ENCODE measurements at places on chromosomes 4 and X.

DNA sequence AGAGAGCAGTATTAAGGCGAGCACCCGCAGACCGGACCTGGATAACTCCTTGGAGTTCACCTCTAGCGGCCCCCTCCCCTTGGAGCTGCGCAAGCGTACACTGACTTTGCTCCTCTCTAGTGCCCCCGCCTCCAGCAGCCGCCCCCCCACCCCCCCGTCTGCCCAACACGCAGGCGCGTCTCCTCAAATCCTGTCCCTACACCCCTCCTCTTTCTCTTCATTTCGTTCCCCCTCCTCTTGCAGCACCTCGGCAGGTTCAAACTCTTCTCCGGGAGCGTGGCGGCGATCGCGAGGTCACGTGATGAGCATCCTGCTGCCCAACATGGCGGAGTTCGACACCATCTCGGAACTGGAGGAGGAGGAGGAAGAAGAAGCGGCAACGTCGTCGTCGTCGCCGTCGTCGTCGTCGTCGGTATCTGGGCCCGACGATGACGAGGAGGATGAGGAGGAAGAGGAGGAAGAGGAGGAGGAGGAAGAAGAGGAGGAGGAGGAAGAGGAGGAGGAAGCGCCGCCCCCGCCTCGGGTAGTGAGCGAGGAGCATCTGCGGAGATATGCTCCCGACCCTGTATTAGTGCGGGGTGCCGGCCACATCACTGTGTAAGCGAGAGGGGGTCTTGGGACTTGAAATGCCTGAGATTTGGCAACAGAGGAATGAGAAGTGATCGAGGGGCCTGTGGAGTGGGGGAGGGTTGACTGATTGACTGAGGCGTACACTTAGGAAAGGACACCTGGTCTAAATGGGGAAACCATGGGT lies at the start of gene CHIC1:
CHIC1 (plus strand) TSS at position 214 of the 754 bp plus-strand sequence; CDS start at position 302, 88 bp downstream.
- DNase-seq, result peak; percentile 57

DNA sequence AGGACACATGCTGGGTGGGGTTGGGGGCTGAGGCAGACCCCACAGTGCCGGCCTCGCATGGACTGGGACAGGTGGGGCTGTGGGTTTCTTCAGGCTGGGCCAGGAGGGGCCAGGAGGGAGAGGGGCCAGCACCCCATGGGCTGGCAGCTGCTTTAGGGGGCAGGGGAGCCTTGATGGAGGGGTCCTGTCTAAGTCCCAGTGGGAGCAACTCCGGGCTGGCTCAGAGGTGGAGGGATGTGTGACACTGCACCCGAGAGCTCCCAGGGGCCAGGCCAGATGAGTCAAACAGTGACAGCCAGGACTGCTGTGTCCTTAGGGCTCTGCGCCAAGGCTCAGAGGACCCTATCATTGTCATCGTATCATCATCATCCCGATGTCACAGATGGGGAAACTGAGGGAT lies 4.4 kb upstream of the ABLIM2 start:
- DNase-seq, result no peak

- DNase-seq, result peak; percentile 91
Observed at GRCh38 chr4:137530176-137530575, 2.1 kb downstream of the PCDH18 start.

DNA sequence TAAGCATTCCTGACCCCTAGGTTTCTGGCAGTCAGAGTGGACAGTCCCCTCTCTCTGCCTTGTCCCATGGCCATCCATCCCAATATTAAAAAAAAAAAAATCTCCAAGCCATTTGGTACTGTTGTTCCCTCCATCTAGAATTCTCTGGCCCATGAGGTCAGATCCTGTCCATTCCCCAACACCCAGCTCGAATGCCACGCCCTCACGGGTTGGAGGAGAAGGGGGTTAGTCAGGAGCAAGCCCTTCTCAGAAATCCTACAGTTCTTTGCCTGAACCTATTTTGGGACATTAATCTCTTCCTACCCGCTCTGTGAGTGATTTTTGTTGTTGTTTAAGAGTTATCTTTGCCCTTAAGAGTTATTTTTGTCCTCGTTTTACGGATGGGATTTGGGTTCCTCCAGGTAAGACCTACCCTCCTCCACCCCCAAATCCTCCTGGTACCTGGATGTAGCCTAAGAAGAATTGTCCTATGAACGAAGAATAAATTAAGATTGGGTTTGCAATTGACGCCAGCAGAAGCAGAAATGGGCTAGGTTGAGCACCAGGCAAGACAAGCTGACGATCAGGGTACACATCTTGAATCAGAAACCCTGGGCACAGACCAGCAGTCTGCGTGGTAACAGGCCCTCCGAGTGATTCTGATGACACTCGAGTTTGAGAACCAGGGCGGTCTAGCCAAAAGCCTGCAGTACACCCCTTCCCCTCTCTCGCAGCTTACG lies 977 bp downstream of the RNF175 start:
- no peak for DNase-seq

- DNase-seq, result no peak
Observed at GRCh38 chr4:67935888-67936287, 27.4 kb downstream of the TMPRSS11A start.

- DNase-seq, result no peak
Observed at GRCh38 chrX:17735406-17735805, 1.9 kb upstream of the SCML1 start.

- DNase-seq, result peak; percentile 32
Observed at GRCh38 chrX:11427453-11428071, 134.3 kb downstream of the AMELX start.

DNA sequence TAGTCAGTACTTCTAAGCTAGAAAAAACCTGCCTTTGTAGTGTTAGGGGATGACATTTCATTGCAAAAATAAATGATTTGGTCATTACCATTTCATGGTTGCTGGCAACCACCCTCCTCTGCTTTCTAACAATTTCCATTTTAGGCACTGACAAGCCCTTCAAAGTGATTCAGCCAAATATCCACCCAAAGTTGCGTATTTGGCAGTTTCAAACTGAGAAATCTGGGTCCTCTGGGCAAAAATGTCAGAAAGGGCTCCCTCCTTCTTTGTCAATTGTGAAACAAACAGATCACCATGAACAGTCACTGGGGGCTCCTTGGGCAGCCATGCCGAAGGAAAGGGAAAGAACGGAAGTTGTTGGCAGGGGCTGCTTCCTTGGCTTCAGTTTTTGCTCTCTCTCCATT lies 33.0 kb downstream of the PLAC1 start:
- peak; percentile 72 for DNase-seq

GRCh38 chrX:23390979-23391378 lies 56.3 kb downstream of the PTCHD1 start:
- DNase-seq, result no peak

GRCh38 chr4:69116645-69117321 lies 20.5 kb downstream of the UGT2B7 start:
- DNase-seq, result no peak

DNA sequence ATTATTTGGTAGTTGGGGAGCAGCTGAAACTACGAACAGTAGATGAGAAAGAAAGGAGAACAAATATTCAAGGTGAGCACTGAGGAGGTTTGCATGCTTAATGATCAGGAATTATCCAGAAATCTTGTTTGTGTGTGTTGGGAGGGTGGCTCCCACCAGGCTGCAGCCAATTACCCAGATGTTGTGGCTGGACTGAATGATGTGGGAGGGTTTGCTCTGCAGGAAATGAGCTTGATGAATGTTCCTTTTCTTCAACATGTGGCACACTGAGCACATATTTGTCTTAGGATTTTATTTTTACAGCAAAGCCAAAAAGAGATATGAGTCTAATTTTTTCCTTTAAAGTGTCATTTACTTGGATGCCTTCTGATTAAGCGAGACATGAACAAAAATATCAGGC lies 48.3 kb upstream of the AMOT start:
- DNase-seq, result no peak

- DNase-seq, result no peak
Observed at GRCh38 chr4:1627417-1628313, 56.4 kb downstream of the FAM53A start.

- no peak for DNase-seq
Observed at GRCh38 chrX:39335513-39336235, 534.4 kb downstream of the MID1IP1 start.

- DNase-seq, result peak; percentile 22
Observed at GRCh38 chrX:13996650-13997049, 33.0 kb downstream of the GEMIN8 start.

DNA sequence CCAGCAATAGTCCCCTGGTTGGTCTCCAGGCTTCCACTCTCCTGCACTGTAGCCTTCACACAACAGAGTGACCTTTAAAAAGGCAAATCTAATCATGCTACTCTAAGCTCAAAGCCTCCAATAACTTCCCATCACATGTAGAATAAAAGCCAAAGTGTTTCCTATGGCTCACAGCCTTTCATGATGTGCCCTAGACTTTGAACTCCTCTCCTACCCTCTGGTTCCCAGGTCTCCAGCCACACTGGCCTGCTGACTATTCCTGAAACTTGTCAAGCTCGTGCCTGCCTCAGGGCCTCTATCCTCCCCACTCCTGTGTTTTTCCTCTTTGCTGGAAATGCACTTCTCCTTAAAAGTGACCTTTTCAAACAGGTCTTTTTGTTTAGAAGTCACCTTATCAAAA lies 3.1 kb downstream of the MANBA start:
- DNase-seq, result no peak

- no peak for DNase-seq
Observed at GRCh38 chrX:149487292-149487691, 17.8 kb downstream of the IDS start.

GRCh38 chrX:115399306-115399705 lies 109.8 kb downstream of the LUZP4 start:
- DNase-seq, result no peak

DNA sequence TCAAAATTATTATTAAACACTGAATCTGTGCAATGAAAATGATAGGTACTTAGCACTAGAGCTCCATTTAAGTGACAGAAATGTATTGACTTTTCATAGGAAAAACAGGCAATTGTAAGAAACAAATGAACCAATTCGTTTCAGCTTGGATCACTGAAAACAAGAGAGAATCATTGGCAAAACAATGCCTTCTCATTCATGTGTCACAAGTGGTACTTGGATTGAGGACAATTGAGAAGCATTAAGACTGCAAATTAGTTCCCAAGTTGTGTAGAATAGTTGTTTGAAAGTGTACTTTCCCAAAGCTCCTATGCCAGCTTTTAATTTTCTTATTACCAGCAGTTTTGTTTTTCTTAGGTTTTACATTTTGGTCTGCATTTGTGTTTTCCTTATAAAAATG lies 20.6 kb downstream of the CNKSR2 start:
- no peak for DNase-seq

DNA sequence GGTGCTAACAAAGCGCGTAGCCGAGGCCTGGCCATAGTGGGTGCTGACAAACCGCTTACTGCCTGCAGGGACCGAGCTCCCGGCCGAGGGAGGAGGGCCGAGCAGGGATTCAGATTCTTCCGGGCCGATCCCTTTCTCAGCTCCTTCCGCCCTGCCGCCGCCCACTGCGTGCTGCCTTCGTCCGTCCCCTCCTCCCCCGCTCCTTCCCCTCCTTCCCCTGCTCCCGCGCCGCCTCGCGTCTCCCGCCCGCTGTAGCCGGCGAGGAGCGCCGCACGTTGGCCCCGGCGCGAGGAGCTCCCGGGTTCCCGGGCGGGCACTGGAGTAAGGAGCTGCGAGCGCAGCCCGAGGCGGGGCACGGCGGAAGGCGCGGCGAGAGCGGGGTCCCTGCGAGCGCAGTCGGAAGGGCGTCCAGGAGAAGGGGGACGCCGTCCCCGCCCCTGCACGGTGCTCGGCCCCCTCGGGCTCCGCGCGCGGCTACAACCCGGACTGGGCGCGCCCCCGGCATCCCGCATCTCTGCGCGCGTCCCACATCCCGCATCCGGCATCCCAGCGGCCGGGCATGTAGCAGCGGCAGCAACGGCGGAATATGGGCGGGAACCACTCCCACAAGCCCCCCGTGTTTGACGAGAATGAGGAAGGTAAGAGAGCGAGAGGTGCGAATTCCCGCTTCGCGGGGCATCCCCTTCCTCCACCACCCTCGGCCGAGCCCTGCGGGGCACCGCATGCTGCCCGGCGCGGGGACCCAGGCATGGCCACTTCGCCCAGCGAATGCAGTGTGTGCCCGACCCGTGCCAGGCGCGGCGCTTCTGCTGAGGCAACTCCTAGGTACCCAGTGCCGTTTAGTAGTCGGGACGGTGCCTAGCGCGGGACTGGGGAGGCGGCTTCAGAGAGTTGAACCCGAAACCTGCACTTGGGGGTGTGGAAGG lies at the start of gene STK32B:
STK32B (plus strand) TSS at position 203 of the 926 bp plus-strand sequence.
- DNase-seq, result peak; percentile 64

GRCh38 chr4:105126311-105127169 lies 20.1 kb upstream of the TET2 start:
- DNase-seq, result peak; percentile 22

- no peak for DNase-seq
Observed at GRCh38 chrX:41863343-41864203, 59.8 kb downstream of the CASK start.

DNA sequence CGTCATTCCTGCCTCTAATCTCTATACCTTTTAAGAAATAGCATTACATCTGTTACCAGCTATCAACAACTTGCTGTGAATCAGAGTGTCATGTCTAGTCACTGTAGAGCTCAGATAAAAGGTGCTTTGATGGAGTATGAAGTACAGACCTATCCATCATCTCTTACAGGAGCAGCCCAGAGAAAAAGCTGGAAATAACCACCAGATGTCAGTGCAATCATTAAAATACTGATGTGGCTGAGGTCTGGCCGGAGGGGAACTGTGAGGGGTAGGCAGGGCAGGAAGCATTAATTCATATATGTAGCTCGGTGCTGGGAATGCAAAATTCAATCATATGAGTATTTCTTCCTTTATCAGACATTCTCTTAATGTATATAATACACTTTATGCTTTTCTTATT lies 100.6 kb downstream of the AKAP4 start:
- peak; percentile 4 for DNase-seq

DNA sequence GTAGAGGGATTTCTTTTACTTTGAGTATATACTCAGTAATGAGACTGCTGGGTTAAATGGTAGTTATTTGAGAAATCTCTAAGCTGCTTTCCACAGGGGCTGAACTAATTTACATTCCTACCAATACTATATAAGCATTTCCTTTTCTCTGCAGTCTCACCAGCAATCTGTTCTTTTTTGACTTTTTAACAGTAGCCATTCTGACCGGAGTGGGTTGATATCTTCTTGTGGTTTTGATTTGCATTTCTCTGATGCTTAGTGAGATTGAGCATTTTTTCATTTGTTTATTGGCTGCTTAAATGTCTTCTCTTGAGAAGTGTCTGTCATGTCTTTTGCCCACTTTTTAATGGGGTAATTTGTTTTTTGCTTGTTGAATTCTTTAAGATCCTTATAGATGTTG lies 43.3 kb downstream of the SPCS3 start:
- DNase-seq, result no peak

DNA sequence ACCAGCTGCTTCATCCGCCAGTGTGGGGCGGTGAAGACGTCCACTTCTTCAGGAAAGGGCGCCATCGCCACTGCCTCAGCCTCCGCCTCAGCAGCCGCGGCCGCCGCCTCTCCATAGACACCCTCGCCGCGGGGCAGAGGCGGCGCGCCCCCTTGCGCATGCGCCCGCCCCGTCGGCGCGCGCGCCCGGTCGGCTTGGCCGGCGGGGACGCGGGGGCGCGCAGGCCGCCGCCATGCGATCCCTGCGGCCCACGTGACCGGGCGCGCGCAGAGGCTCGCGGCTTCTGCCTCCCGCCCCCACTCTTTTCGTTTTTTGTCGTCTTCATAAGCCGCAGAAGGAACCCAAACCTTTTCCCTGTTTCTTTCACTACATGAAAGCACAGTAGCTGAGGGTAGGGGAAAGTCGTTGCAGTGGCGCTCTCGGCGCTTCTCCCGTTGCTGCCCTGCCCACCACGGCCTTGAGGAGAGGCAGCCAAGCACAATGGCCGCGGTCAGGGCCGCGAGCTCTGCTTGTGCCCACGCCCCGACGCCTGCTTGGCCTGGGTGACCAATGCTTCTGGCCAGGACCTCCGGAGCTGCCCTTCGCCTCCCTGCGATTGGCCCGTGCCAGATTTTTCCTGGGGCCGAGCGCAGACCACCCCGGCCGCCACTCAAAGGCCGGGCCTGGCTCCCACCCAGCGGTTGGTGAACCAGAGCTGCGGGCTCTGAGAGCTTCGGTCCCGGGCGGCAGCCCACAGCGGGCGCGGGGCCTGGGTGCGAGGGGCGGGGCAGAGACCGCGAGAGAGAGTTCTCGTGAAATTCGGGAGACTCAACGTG lies at the start of gene FBXL5:
FBXL5 (minus strand) TSS at position 135 of the 815 bp plus-strand sequence; CDS start at position 65, 70 bp downstream.
- DNase-seq, result peak; percentile 76
